Stimulated activated CD8-positive, alpha-beta memory T cell treated with anti-CD3 and anti-CD28 coated beads, Interleukin-7, amount 100 ng/mL, for 24 hours (primary cell): ENCODE measurements at places on chromosomes 4 and X.

GRCh38 chr4:176238157-176238610 lies 30.8 kb downstream of the ASB5 start:
- no peak for DNase-seq

DNA sequence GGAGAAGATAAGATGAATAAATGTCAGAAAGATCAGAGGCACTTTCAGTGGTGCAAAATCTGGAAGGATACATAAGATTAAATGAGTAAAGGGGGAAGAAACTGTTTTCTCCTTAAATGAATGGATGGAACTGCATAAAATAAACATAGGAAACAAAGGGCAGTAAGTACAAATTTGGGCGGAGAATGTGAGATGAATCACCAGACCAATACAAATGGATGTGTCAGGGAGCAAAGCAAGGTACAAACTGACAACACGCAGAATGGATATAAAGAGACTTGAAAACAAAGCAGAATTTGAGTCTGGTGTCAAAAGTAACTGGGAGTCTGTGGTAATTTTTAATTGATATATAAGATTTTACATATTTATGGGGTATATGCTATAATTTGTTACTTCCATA lies 175.3 kb upstream of the PCDH18 start:
- no peak for DNase-seq

- no peak for DNase-seq
These were observed 77.5 kb downstream of the MAGED4 start for GRCh38 chrX:52262195-52262546.

GRCh38 chrX:19168609-19169008 lies 46.3 kb upstream of the ADGRG2 start:
- no peak for DNase-seq

GRCh38 chr4:181685911-181686310 lies 557.3 kb upstream of the TENM3 start:
- no peak for DNase-seq

DNA sequence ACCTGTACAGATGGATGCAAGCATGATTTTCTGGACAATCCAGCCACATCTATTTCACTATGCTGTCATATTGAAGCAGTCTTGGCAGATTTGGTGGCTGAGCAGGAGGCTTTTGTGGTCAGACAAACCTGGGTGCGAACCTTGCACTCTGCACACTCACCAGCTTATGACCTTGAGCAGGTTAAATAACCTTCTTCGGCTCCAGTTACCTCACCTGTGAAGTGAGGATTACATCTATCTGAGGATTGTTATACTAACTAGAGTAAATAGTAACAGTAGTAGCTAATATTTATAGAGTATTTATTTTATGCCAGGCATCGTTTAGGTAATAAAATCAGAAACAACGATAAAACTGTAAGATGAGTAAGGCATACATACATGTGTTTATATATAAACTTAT lies 150.0 kb downstream of the PPP3CA start:
- no peak for DNase-seq

GRCh38 chr4:83028976-83029375 lies 6.0 kb upstream of the COPS4 start:
- DNase-seq = no peak

GRCh38 chr4:36183665-36184393 lies 60.5 kb downstream of the ARAP2 start:
- no peak for DNase-seq

- DNase-seq = no peak
These were observed 154.9 kb downstream of the ASB9 start for GRCh38 chrX:15114743-15115566.

DNA sequence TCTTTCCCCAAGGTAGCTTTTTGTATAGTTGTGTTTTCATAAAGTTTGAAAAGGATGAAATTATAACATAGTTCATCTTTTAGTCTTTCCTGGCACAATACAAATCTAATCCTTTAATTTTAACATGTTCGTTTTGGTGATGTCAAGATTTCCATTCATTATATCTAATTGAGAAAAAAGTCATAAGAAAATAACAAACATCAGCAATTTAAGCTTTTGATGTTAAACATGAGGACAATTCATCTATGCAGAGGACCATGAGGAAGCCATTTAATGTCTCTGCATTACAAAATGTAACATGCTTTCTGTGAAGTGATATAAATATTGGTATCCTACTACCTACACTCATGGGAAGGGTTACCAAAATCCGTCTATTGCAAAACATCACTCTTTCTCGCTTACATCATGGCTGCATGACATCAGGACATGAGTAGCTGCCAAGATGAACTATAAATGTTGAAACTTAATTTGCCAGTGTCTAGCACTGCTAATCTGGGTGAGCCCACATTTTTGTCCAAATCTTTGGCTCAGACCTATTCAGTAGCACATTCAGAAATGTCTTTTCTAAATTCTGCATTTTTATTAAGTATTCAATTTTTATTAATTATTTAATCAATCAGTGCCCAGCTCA lies 9.5 kb downstream of the EPGN start:
- no peak for DNase-seq

DNA sequence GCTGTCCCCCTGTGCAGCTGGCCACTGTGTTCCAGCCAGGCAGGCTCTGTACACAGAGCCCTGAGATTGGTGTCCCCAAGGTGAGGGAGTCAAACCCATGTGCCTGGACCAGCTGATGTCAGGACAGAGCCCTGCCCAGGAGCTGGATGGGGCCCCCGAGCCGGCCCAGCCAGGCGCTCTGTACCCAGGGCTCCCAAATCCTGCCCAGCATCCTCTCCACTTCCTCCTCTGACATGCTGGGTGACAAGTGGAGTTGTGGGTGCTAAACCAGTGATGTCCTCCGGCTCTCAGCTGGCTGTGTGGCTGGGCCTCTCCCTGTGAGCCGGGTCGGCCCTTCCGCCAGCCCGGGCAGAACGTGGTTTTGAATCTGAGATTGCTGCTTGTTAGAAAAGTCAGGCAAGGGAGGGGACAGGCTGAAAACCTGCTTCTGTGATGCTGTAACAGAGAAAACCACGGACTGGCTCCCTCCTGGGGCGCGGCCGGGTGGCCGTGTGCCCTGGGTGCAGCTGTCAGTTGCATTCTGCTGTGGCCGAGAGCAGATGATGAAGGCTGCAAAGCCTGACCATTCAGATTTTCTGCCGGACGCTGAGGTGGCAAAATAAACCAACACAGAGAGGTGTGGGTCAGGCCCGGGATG lies 7.9 kb upstream of the CPLX1 start:
- DNase-seq = no peak

- DNase-seq = no peak
These were observed 26.7 kb upstream of the PLAC1 start for GRCh38 chrX:134684956-134685355.

DNA sequence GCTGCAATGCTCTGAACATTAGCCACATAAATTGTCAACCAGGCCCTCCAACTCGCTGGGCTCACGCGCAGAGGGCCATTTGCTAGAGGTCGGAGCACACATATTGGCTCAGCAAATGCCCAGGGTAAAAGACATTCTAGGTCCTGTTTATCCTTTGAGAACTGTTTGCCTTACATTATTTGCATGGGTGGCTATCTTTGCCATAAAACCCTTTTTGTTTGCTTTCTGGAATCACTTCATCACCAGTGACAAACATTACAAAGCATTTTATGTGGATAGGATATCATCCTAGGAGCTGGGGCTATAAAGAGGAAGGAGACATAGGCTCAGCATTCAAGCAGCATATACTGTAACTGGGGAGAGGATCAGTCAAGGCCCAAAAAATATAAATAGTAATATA lies 149.2 kb upstream of the RAI2 start:
- DNase-seq = no peak

DNA sequence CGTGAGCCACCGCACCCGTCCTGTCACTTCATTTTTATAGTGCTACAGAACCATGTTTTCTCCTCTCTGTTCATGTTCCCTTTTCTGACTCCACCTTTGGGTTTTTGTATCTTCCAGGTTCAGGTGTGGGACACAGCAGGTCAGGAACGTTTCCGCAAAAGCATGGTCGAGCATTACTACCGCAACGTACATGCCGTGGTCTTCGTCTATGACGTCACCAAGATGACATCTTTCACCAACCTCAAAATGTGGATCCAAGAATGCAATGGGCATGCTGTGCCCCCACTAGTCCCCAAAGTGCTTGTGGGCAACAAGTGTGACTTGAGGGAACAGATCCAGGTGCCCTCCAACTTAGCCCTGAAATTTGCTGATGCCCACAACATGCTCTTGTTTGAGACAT lies 12.4 kb downstream of the RAB33A start:
- DNase-seq = no peak

GRCh38 chr4:1851575-1852410 lies 4.2 kb downstream of the LETM1 start:
- DNase-seq = no peak

GRCh38 chr4:143402776-143403552 lies 66.3 kb downstream of the GAB1 start:
- DNase-seq = no peak

DNA sequence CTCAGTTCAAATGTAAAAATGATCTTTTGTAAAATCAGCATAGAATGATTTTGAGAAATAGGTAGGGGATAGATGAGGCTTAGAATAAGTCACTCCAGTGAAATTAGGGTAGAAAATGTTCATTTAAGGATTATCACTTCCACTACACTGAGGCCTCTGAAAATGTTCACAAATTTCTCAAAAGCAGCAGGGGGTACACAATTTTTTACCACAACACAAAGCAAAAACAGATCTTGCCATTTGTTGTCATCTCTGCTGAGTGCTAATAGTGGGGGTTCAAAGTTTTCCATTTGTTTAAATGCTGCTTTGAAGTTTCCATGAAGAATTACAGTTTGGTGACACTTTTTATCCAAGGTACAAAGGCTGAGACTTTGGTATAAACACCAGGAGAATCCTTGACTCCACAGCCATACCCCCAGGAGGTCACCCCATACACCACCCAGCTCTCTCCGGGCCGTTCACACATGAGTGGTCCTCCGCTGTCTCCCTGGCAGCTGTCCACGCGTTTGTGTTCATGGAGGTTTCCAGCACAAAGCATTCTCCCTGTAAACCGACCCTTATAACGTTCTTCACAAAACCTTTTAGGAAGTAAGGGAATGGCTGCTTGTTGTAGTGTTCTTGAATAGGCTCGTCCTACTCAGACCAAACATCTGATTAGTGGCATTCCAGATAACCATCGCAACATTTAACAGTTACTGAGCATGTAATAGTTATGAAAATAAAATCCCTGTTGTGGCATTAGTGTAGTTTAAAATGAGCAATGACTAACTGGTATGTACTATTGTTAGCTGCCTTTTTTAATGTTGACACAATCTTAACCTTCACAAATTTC lies 71.0 kb downstream of the PRSS12 start:
- no peak for DNase-seq

- DNase-seq = no peak
These were observed 255.8 kb downstream of the OPHN1 start for GRCh38 chrX:68177542-68177941.

- no peak for DNase-seq
These were observed 16.0 kb upstream of the RBM3 start for GRCh38 chrX:48558271-48558670.

DNA sequence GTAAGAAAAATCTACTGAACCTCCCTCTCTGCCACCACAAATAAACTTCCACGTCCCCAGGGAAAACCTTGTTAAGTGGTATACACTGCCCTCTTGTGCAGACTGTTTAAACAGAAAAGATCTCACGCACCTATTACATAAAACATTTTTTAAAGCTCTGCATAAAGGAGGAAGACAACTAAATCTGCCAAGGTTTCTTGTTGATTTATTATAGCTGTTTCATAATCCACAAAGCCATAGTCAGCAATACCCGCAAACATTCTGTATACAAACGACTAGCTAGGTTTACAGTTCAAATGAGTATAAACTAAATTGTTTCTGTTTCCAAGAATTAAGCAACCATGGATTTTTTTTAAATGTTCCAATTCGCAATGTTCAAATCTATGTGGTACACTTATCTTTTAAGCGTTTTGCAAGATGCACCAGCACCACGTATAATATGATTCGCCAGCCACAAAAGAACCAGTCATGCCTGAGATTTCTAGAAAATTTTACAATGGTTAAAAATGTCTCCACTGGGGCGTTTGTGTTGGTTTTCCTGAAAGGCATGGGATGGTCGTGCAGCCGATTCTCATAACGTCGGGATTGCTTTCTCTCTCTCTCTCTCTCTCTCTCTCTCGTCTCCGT lies 164.6 kb downstream of the PRKX start:
- DNase-seq = no peak

- DNase-seq = no peak
These were observed 315.4 kb downstream of the ANTXR2 start for GRCh38 chr4:79757600-79757999.

DNA sequence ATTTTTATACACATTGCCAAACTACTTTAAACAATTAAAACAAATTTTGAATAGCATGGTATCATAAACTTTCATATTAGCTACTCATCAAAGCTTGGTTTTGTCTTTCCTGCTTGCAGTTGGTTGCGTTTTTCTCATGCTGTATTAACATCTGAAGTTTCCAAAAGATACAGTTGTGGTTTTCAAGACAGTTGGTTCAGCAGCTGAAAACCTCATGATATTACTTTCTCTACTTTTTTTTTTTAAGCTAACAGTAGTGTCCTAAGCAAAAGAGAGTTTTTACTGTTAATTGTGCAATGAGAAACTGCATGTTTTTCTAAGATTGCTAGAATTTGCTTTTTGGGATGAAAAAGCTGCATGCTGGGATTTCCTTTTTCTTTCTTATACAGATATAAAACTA lies 15.2 kb downstream of the RUFY3 start:
- no peak for DNase-seq

DNA sequence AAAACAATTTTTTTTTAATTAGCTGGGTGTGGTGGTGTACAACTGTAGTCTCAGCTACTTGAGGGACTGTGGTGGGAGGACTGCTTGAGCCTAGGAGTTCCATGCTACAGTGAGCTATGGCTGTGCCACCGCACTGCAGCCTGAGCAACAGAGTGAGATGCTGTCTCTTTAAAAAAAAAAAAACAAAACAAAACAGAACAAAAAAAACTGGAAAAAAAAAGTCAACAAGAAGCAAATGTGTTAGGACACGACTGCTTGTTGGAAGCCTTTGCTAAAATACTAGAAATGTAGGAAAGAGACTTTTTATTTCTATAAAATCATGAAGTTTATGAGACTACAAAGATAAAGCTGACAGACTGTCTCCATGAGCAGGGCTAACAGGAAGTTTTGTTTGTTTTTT lies 87.2 kb downstream of the SH3RF1 start:
- DNase-seq = no peak

- DNase-seq = no peak
These were observed 247.2 kb upstream of the EPHA5 start for GRCh38 chr4:65917486-65917885.

DNA sequence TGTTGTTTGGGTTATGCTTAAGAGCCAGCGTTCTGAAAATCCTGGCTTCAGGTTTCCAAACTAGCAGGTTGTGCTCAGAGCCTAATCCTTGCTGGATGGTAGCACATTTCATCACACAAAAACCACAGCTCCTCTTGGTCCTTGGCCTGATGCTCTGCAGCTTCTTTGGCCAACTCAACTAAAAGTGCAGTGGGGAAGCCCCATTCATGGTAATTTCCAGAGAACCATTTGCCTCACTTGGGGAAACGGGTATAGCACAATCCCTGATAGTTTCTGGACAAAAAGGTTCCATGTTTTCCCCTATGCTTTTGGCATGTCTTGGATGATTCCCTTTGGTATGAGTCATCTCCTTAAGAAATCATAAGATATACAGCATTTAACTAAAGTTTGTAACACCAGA lies 78.7 kb downstream of the SYNPO2 start:
- no peak for DNase-seq

GRCh38 chr4:158018221-158018830 lies 154.5 kb downstream of the GASK1B start:
- no peak for DNase-seq
